ENCODE measurements at places on chromosomes 12 and 14.

GRCh38 chr14:75151851-75152250 lies 24.6 kb downstream of the TMED10 start:
- DNase-seq, result no peak

GRCh38 chr12:24748326-24748725 lies 200.6 kb downstream of the BCAT1 start:
- DNase-seq, result no peak

- peak; percentile 80 for DNase-seq
Observed at GRCh38 chr12:3130057-3130830, 53.1 kb downstream of the TSPAN9 start.

DNA sequence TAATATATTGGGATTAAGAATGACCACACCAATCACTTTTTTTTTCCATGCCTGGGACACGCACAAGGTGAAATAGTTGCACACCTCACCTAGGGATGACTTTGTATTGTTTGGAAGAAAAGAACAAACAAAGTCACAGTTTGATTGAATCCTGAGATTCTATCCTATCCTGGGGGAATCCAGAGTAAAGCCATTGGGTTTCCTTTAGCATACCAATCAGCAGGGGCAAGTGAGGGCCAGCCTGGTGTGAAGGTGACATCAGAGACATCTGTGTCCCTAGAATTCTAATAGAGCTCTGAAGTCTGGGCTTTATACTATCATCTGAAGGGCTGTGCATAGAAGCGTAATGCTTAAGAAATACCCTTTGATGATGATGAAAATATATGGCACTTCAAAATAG lies 199.9 kb downstream of the STXBP6 start:
- DNase-seq, result no peak

DNA sequence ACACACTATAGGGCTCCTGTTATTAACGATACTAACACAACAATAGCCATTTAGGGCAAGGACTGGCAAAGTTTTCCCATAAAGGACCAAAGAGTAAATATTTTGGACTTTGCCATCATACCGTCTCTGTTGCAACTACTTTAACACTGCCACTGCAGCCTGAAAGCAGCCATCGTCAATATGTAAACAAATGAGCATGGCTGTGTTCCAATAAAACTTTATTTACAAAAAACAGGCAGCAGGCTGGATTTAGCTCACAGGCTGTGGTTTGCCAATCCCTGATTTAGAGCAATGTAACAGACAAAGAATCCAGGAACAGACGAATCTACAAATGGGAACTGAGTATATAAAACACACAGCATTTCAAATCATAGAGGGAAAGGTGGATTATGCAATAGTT lies 84.1 kb downstream of the FRMD6 start:
- DNase-seq, result no peak

- DNase-seq, result no peak
Observed at GRCh38 chr12:27282754-27283153, 38.7 kb downstream of the STK38L start.

GRCh38 chr12:66140731-66141130 lies 10.2 kb upstream of the LLPH start:
- peak; percentile 45 for DNase-seq

DNA sequence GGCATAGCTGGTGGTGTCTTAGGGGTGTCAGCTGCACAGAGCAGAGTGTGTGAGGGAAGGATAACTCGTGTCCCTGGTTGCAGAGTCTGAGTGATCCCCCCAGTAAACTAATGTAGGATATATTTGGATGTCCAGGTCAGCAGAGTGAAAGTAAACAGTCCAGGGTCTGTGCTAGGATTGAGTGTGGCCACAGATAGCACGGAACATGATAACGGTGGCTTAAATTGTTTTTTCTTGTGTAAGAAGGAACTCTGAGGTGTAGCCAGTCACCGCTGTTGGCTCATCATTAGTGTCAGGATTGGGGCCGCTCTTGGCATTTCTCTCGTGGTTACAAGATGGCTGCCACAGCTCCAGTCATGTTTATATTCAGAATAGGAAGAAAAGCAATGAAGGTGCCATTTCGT lies 97.3 kb downstream of the DERA start:
- peak; percentile 4 for DNase-seq

DNA sequence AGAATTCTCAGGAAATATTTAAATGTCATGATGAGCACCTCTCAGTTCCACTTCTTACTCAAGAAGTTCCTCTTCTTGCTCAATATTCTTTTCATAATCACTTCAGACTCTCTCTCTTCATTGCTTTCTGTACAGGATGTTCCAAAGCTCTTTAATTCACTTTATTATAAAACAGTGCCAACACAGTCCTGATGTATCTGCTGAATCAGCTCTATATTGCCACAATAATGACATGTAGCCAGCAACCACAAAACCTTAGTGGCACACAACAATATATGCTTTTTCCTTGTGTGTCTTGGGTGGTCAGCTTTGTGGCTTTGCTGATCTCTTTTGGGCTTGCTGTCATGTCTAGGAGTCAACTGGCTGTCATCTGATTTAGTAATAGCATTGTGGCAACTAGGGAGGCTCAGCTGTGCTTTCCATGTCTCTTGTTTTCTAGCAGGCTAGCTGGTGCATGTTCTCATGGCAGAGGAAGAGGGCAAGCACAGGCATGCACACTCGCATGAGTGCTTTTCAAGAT lies 52.8 kb upstream of the SLC2A13 start:
- DNase-seq, result peak; percentile 80

- DNase-seq, result no peak
Observed at GRCh38 chr14:97402279-97402678, 605.1 kb downstream of the VRK1 start.

DNA sequence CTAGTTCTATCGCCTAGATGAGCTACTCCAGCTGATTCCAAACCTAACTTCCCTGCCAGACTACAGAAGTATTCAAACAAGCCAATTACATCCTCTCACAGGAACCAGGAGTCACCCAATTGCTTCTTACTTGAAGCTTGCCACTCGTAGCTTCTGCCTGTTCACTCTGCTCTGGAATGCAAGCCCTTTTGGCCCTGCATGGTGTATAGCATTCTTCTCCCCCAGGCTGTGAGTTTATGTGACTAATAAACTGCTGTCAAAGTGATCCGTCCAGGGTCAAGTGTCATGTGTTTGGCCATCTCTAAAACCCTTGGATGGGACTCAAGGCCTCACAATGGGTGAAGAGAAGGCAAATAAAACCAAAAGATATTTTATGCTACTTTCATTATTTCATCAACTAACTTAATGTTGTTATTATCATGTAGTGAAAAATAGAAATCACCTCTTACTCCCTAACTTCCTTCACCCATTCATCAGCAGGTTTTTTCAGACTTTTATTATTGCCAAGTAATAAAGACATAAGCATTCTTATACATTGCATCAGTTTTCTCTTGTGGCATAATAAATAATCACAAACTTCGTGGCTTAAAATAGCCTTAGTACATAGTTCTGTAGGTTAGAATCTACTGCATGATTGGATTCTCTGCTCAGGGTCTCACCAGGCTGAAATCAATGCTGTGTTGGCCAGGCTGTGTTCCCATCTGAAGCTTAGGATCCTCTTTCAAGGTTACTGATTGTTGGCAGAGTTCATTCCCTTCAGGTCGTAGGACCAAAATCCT lies 1981.7 kb upstream of the FLRT2 start:
- no peak for DNase-seq

DNA sequence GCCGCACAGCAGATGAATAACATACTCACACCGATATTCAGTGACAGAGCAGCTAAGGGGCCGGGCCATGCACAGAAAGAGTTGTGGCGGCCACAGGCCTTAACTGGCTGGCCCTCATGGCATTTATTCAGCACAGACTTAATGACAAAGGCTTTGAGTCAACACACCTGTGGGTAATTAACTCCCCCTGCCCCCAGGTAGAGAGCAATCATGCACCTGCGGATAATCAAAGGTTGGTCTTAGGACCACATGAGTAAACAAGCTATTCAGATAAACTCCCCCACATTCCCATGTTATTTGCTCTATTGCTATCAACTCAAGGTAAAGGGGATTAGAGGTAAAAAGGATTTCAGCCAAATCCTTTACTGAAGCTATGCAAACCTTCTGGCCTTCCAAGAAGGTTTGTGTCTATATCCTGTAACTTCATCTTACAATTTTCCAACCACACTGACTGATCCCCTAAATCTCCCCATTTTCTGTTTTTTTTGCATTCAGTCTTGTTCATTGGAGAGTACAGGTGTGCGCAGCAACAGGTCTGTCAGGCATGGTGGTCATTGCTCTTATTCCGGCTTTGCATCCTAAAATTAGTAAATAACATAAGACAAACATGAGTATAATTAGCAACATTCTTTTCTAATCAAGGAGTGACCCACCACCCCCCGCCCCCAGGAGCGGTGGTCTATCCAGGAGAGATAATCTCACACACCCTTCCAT lies 16.9 kb upstream of the BLTP3B start:
- DNase-seq, result no peak

- no peak for DNase-seq
Observed at GRCh38 chr14:53619691-53620231, 336.9 kb downstream of the BMP4 start.

GRCh38 chr14:32286602-32287001 lies 42.5 kb upstream of the AKAP6 start:
- no peak for DNase-seq

DNA sequence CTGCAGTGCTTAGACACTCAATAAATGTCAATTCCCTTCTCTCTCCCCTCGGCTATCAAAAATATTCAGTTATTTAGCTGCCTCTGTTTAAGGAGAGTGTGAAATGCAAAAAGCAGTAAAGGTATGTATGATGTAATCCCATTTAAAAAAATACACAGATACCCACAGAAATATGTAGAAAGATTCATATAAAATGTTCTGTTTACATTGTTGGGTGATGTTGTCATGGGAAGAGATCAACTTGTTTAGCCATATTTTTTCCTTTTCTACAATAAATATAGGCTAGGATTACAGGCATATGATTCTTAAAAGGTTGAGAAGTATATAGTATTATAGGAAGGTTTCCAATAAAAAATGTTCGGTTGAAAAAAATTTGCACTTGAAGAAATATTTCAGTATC lies 7.8 kb downstream of the PPP2R3C start:
- DNase-seq, result no peak

DNA sequence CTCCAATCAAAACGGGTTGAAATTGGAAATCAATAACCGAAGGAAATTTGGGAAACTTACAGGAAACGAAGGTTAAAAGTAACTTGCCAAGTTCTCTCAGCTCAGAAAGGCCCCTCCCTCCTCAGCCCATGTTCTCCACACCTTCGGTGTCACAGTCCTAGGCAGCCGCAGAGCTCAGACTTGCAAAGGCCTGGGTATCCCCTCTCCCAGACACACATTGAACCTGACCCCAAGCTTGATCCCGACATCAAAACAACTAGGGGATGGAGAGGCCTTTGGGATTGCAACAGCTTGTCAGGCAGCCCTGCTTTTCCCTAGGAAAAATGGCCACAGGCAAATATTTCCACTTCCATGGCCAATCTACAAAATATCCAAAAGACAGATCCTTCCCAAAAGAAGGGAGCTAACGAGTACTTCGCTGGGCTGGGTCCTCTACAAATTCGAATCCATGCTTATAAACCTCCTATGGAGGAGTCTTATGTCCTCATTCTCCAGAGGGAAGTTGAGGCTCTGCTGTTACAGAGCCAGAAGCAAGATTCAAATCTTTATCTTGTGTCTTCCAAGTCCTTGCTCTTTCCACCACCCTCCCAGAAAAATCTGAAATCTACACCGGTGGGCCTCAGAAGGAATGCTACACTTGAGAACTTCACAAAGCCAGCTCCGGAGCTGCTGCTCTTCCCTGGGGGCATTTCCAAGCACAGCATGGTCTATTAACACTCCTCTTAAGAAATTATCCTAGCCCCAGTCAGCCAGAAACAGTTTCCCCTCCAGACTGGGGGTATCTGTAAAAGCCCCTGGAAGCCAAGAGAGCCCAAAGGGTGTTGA lies 35.7 kb upstream of the PNMA1 start:
- no peak for DNase-seq

- DNase-seq, result no peak
Observed at GRCh38 chr14:78978896-78979295, 808.7 kb downstream of the NRXN3 start.

- no peak for DNase-seq
Observed at GRCh38 chr14:72164420-72165228, 232.4 kb downstream of the RGS6 start.

GRCh38 chr12:131596115-131596514 lies 114.8 kb upstream of the SFSWAP start:
- DNase-seq, result no peak

GRCh38 chr14:70013271-70013873 lies 134.2 kb downstream of the SMOC1 start:
- DNase-seq, result peak; percentile 45

DNA sequence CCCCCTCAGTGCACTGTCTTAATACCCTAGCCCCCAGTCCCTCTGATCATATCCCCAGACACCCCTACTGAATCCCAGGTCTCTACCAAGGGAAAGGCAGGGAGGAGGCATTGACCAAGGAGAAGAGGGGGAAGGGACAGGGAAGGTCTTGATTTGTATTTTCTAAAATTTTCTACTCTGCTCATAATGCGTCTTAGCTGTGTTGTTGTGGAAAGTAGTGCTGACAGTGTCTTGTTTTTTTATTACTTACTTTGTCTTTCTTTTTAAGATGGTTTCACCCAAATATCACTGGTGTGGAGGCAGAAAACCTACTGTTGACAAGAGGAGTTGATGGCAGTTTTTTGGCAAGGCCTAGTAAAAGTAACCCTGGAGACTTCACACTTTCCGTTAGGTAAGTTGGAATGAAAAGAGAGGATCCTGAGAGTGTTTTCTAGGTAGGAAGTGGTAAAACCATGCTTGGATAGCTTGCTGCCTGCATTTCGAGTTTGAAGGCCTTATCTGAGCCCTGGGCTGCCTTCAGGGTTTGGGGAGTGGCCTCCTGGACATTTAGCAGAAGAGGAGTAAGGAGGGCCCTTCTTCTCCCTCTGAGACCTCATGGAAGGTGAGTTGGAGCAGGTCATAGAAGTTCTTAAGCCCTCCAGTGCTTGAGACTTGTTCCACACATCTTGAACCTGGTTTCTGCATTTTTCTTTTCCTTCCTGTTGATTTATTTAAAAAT lies 27.4 kb downstream of the PTPN11 start:
- no peak for DNase-seq

DNA sequence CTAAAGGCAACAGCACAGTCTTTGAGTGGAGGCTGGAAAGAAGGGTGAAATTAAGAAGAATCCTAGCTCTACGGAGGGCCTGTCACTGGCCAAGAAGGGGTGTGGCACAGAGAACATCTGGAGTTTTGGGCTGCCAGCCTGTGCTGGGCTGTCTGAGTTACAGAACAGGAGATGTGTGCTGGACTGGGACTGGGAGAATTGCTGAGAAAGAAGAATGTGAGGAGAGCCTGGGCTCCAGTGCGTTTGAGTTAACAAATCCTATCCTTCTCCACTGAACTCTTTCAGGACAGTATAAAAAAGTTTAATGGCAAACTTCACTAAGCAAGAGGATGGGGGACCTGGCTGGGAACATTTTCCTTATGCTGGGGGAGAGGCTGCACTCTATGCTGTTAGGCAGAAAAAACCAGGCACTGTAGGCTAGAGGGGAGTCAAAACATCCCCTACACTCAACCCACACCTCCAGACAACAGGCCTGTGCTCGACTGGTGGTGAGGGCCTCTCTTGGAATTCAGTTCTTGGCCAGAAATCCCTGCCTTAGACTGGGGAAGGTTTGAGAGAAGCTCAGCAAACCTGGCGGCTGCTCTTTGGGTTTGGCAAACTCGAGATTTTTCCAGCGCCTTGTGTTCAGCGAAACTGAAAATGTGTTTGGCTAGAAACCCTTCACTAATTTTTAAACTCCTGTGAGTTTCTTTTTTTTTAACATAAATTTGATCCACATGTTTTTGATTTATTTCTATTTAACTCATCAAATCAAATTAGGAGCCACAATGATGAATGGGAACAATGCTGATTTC lies 217.3 kb downstream of the MON2 start:
- no peak for DNase-seq

- peak; percentile 12 for DNase-seq
Observed at GRCh38 chr14:32202491-32202997, 525 bp downstream of the RNU6-8 start.

- DNase-seq, result no peak
Observed at GRCh38 chr14:89654998-89655397, 238.0 kb upstream of the FOXN3 start.
